Fibroblast of villous mesenchyme (primary cell): ENCODE measurements at places on chromosomes 6 and 20. TPM values are rescaled to one million over a fixed set of nuclear protein-coding genes. Genes with fewer than 3 reads are reported as not detected.

GSTA3 gene
- total RNA-seq, result not detected in 2 replicates

KCNK17 gene
- total RNA-seq, result not detected in 2 replicates

FOXP4 gene
- 2.2 and 4.5 TPM in 2 replicates for total RNA-seq

KCNG1 gene
- 3.0 and 22.9 TPM in 2 replicates for total RNA-seq

ANGPT4 gene
- total RNA-seq, result not detected in 2 replicates

LAMA2 gene
- 40.2 and 49.6 TPM in 2 replicates for total RNA-seq

RSPO3 gene
- 0.32 and 4.7 TPM in 2 replicates for total RNA-seq

NDRG3 gene
- total RNA-seq, result 18.0 and 30.7 TPM in 2 replicates

NHSL1 gene
- total RNA-seq, result 4.7 and 9.7 TPM in 2 replicates

BTN2A1 gene
- 16.8 and 21.6 TPM in 2 replicates for total RNA-seq

GHRH gene
- not detected in 2 replicates for total RNA-seq

DNPH1 gene
- total RNA-seq, result 21.6 and 41.9 TPM in 2 replicates

XKR7 gene
- not detected in 2 replicates for total RNA-seq

ZKSCAN8 gene
- 14.5 and 20.3 TPM in 2 replicates for total RNA-seq

BEND3 gene
- 3.5 and 4.2 TPM in 2 replicates for total RNA-seq

CALHM4 gene
- total RNA-seq, result not detected in 2 replicates

FAM83C gene
- total RNA-seq, result not detected in 2 replicates

HLA-DMB gene
- 1.7 TPM in 1 of 2 replicates, not detected in the other for total RNA-seq

RPP21 gene
- 26.3 and 45.4 TPM in 2 replicates for total RNA-seq

POM121L2 gene
- total RNA-seq, result not detected in 2 replicates

ENPP1 gene
- total RNA-seq, result 6.0 and 8.4 TPM in 2 replicates

FAM209A gene
- not detected in 2 replicates for total RNA-seq

NDUFAF4 gene
- 4.8 and 11.7 TPM in 2 replicates for total RNA-seq

PI3 gene
- not detected in 2 replicates for total RNA-seq

SLC52A3 gene
- not detected in 2 replicates for total RNA-seq

HLA-DOA gene
- not detected in 2 replicates for total RNA-seq

UBD gene
- not detected in 2 replicates for total RNA-seq

KCNQ5 gene
- 0.86 and 0.97 TPM in 2 replicates for total RNA-seq

CGA gene
- total RNA-seq, result 0.32 TPM in 1 of 2 replicates, not detected in the other

SLC25A27 gene
- total RNA-seq, result 2.6 and 6.5 TPM in 2 replicates
